ENCODE measurements at places on chromosomes 6 and 20.

DNA sequence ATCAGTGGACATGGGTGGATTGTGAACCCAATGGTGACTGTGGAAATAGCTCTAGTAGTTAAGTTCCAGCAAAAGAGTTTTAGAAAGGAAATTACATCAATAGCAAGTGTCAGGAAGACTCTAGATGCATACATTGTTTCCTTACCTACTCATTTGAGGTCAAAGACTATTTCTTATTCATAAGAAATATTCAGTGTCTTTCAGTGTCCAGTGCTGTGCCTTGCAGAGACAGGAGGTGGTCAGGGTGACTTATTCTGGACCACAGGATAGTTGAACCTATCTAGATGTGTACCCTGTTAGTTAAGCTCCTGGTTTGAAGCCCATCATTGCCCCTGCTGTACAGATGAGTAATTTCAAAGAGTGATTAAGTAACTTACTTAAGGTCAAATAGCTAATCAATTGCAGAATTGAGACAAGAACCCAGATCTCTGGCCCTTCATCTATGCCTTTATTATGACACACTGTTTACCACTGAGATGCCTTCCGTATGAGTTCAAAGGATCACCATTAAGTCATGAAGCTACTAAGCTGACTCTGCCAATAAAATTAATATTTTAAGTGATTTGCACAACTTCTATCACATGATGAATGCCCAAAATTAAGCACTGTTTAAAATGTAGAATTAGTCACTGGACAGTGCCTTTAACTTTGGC lies 136.1 kb downstream of the PDSS2 start:
- DNase-seq: no peak

GRCh38 chr20:10595985-10596384 lies 77.8 kb downstream of the JAG1 start:
- no peak for DNase-seq

DNA sequence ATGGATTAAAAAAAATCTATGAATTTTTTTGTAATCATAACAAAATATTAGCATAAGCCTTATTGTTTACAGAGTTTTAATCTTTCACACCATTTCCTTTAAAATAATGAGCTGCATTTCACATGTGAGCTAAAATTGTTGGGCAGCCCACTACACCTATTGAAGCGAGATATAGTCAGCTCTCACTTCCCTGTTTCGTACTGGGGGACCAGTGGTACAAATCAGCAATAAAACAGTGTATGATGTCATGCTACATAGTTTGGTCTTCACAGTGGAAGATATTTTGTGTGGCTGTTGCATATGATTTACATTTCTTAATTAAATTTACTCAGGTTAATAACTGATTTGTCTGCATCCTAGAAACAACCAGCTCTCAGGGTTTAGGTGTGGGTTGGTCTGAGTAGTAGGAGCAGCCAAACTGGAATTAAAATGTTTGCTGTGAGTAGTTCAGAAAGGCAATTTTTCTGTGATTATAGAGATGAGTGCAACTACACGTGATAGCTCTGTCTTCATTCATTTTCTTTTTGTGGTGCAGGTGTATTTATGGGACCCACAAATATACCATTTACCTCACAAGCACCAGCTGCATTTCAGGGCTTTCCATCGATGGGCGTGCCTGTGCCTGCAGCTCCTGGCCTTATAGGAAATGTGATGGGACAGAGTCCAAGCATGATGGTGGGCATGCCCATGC lies 99.3 kb downstream of the B3GAT2 start:
- no peak for DNase-seq

DNA sequence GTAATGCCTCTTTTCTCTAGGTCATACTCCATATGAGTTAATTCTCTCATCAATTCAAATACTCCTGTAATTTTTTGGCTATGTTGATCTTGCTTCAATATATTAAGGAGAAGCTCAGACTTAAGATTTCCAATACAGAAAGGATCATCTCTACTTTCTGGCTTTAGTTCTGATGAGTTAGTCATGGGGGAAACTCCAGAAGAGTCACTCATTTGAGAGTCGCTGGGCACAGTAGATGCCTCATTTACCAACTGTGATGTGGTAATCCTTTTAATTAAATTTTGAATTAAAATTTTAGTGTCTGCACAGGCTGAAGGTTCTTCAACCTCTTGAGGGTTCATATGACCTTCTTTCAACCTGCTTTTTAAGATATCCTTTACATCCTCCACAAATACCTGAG lies 38.5 kb downstream of the DST start:
- no peak for DNase-seq

- DNase-seq: no peak
These were observed 367.7 kb downstream of the ARHGAP18 start for GRCh38 chr6:129342243-129342642.

DNA sequence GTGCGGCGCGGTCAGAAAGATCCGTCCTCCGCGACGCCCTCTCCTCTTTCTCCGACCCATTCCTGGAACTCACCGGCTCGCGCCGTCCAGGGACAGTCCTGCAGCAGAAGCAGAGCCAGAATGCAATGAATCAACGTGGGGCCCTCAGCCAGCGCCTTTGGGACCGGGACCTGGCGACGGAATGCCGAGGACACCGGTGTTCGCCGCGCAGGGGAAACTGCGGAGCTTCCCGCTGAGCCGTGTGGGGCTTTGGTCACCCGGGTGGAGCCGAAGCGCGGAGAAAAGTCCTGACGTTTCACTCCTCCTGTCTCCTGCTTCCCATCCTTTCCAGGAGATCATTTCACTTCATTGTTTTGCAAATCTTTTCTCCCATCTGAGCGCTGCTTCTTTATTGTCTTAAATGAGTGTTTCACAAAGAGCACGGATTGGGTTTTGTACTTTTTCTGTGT lies 26.5 kb downstream of the ULBP1 start:
- no peak for DNase-seq

DNA sequence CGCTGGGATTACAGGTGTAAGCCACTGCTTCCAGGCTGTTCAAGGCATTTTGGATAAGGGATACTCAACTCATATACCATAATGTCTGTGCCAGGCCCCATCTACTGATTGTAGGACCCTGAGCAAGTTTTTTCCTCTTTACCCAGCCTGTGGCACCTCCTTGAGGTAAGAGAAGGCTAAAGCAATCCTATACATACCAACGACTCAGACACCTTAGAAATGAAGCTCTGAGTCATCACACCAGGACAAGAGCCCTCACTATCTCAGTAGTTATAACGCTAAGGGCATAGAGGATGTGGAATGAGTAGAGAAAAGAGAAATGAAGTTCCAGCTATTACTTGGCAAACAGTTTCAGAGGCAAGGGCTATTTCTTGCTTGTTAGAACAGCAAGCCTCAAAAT lies 16.9 kb downstream of the NDRG3 start:
- DNase-seq: no peak

DNA sequence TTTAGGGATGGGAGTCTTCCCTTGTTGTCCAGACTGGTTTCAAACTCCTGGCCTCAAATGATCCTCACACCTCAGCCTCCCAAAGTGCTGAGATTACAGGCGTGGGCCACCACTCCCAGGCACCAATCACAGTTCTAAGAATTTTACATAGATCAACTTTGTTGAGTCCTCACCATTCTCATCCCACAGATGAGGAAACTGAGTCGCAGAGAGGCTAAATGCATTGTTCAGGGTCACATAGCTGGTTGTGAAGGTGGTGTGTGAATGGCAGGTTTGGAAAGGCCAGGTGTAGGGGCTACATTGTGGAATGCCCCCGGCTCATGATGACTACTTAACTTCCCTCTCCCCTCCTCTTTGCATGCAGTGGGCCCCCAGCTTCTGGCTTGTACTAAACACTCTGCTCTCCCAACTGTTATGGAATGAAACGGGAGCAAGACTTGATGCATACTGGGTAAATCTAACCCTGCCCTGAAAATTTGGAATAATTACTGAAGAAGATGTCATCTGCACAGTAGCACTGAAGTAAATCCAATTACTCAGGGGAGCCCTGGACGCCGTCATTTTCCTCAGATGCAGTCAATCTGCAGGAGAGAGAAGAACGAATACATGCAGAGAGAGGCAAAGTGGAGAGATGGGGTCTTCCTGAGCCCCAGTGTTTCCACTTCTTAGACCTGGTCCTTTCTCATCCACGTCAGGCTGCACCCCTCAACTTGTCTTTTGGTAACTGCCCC lies 102.3 kb upstream of the ZNF217 start:
- DNase-seq: no peak

GRCh38 chr6:24768361-24768760 lies 6.4 kb upstream of the GMNN start:
- DNase-seq: no peak
